ENCODE measurements at places on chromosomes 3 and 15. TPM values are rescaled to one million over a fixed set of nuclear protein-coding genes. Genes with fewer than 3 reads are reported as not detected.

Gene COL8A1
- 102 TPM for total RNA-seq

Gene STAG1
- total RNA-seq = 24.6 TPM

Gene GNB4
- total RNA-seq = 46.2 TPM

Gene SMCO1
- total RNA-seq = not detected

DNA sequence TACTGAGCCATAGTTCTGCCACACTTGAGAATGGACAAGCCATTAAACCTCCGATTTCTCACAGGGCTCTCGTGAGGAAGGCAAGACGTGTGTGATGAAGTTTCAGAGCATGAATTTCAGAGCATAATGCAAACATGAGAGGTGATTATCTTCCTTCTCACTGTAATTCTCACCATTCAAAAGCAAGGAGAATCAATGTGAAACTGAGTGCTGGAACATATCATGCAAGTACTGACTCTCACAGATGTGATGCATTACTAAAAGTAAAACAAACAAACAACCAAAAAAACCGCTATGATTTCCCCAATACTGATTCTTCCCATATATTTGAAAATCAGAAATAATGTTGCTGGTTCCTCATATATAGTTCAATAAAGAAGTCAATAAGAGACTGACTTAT lies 23.7 kb downstream of the P3H2 start:
- DNase-seq = no peak

DNA sequence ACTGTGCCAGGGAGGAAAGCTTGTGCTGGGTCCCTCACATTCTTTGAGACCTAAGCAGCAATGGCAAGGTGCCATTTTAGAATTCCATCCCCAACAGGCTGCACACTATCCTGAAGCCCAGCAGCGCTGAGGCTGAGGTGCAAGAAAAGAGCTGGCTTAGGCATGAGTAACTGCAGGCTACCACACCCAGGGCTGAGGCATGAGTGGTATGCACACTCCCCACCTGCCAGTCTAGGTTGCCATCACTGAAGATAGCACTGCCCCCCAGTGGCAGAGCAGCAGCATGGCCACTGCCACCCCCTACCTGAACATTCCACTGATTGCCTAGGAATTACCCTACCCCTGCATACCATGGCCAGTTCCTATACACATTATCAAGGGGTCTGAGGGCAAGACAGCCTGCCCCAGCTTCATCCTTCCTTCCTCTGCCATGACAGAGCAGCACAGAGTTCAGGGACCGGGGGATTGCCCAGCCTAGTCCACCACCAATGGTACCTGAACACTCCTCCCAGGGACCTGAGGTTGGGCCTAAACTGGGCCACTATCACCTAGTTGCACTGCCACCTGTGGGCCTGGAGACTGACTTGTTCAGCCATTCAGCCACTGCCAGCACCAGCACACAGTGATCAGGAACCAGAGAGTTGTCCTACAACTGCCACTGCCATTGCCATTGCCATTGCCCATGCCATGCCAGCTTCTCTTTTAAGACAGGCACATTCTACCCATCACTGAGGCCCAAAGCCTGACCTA lies 129.8 kb downstream of the SATB1 start:
- DNase-seq = peak; percentile 78

DNA sequence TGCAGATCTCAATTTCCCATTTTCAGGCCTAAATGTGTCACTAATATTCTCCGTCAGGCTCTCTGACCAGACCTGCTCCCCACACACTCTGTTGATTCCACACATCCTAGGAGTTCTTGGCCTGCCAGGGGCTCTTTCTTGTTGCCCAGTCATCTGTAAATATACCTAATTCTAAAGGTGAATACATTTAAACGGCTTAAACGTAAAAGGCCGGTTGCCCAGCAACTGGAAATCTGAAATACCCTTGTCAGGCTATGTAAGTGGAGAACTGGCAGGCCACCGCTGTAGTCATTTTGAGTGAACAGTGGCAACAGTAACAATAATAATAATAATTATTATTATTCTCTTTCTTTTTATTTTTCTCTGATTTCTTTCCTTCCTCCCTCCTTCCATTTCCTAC lies 302.7 kb downstream of the AGBL1 start:
- DNase-seq = no peak

- DNase-seq = no peak
Measured at GRCh38 chr3:169148448-169149348, 514.8 kb downstream of the MECOM start.

DNA sequence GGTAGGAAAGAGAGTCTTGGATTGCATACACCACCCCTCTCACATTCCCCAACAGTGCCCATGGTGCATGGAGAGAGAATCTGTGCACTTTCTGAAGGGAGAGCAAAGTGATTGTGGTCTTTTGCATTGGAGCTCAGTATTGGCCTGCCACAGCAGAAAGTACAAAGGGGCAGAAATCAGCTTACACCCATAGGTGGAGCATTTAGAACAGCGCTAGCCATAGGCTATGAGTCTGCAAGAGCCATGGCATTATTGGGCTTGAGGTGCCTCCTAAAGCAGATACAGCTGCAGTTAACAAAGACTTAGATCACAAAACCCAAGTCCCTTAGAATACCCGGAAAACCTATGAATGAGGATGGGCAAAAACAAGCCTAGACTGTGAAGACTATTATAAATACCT lies 21.8 kb downstream of the SI start:
- DNase-seq = no peak

DNA sequence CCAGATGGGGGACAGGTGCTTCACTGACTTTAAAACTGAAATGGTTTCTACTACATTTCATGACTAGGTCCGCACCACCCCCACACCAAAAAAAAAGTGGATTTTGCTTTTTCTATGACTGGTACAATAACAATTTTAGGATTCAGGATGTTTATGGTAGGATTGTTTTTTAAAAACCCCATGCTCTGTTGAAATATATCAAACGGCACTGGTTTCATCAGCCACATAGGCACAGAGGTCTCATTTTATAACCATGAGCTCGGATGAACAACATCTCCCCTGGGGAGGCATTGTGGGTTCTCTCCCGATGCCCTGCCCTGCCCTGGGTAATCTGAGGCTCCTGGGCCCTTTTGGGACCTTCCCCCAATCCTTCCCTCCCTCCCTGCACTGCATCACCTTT lies 202.7 kb upstream of the KBTBD8 start:
- peak; percentile 19 for DNase-seq

DNA sequence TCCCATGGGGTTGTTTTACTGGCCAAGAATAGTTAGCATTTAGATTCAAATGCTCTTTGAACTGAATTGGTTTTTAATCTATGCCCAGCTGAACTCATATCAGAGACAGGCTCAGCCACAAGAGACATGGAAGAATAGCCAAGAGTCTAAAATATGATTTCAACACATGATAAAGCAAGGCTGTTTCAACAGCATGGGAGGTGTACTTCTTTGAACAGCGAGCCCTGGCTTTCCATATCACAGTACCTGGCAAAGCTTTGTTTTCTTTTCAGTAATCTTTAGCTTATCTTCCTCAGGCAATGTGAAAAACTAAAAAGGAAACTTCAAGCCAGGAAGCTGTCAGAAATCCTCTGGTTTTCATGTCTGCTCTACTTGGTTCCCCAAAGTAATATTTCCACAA lies 413.6 kb upstream of the ADAMTS9 start:
- DNase-seq = no peak

GRCh38 chr15:29835301-29835700 lies 13.0 kb upstream of the TJP1 start:
- no peak for DNase-seq

DNA sequence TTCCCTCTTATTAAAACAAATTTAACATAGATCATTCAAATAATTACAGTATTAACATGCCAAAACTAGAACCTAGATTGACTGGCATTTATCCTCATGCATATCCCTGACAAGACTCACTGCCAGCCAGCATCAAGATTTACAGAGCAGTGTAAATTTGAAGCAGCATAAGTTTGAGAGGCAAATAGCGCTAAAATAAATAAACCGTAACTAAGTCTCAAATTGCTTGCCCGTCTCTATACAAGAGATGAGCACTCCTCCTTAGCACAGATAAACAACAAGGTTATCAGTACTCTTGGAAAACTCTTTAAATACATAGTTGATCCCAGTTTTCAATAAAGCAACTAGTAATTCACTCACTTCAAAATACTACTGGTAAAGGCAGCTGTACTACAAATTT lies 29.6 kb downstream of the MSL2 start:
- DNase-seq = no peak

- DNase-seq = peak; percentile 67
Measured at GRCh38 chr15:52523192-52523591, 5.5 kb downstream of the MYO5A start.

DNA sequence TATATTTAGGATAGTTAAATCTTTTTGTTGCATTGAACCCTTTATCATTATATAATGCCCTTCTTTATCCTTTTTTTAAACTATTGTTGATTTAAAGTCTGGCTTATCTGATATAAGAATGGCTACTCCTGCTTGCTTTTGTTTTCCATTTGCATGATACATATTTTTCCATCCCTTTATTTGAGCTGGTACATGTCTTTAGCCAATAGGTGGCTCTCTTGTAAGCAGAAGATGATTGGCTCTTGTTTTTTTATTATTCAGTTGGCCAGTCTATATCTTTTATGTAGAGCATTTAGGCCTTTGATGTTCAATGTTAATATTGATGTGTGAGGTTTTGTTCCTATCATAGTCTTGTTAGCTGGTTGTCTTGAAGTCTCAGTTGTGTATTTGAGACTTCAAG lies 99.5 kb upstream of the MCTP2 start:
- no peak for DNase-seq

DNA sequence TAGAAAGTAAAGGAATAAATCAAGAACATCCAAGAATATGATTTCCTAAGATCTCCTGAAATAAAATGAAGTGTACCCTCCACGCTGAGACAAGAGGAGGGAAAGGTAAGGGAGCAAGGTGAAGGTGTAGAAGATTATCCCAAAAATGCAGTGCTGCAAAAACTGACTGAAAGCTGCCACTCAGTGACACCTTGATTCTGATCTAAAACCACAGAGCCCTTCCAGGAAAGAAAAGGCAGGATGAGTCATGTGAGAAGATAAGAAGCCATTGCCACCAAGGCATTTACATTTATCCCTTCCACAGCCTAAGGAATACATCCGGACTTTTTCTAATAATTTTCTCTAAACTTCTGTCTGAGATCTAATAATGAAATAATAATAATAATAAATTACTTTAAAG lies 49.9 kb downstream of the IGSF11 start:
- DNase-seq = no peak

DNA sequence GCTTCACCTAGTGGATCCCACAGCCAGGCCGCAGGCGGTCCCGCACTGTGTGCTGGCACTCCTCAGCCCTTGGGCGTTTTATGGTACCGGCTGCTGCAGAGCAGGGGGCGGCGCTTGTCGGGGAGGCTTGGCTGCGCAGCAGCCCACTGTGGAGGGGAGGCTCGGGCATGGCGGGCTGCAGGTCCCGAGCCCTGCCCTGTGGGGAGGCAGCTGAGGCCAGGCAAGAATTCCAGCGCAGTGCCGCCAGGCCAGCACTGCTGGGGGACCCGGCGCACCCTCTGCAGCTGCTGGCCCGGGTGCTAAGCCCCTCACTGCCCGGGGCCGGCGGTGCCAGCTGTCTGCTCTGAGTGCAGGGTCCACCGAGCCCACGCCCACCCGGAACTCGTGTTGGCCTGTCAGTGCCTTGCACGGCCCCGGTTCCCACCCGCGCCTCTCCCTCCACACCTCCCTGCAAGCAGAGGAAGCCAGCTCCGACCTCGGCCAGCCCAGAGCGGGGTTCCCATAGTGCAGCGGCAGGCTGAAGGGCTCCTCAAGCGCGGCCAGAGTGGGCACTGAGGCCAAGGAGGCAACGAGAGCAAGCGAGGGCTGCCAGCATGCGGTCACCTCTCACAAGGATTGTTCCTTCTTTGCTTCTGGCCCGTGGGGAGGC lies 435.0 kb upstream of the ATP10A start:
- no peak for DNase-seq

- DNase-seq = peak; percentile 43
Measured at GRCh38 chr3:85576091-85576690, 617.4 kb downstream of the CADM2 start.

DNA sequence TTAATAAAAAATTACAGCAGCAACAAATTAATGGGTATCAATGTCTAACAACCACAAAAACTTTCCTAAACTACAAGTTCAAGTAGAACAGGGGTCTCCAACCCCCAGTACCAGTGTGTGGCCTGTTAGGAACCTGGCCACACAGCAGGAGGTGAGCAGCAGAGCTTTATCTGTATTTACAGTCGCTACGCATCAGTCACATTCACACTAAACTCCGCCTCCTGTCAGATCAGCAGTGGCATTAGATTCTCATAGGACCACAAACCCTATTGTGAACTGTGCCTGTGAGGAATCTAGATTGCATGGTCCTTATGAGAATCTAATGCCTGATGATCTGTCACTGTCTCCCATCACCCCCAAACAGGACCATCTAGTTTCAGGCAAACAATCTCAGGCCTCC lies 18.5 kb upstream of the LIPC start:
- DNase-seq = no peak

GRCh38 chr3:190694335-190695001 lies 168.0 kb downstream of the GMNC start:
- DNase-seq = no peak

DNA sequence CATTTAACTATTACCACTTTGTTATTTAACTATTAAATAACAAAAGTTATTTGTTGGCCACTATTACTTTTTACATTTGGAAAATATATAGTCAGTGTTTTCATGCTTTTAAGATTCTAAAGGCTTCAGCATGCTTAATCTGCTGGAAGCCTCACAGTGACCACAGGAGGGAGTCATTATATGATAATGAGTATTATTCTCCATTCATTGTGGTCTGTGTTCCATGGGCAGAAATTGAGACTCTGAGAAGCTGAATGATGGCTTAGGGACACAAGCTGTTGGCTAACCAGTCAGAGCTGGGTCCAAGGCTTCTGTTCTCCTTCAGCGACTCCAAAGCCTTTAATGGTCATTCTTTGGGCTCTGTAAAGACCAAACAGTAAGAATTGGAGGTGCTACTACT lies 64.7 kb downstream of the BFSP2 start:
- peak; percentile 63 for DNase-seq

DNA sequence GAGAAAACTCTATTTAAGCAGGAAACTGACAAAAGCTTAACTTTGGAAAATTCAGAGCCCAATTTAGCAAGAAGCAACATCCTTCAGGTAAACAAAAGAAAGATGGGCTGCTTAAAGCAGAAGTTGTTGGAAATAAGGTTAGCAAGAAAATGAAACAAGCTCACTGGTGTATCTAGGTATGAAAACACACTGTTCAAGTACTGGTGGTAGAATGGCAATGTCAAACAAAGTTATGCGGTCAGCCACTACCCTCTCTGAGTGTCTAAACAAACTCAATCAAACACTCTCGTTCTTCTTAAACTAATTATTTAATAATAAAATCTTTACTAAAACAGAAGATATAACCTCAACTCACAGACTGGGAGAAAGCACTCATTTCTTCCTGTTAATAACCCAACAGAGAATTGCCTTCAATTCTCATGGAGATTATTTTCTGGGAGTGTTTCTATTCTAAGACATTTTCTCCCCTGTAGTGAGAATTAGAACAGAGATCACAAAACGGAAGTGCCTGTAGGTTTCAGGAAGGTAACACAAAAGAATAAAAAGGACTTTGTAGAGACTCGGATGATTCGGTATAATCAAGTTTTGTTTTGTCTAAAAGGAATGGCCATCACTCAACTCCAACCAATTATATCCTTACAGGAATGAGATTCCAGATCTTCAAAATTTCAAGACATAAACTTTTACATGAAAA lies 28.9 kb downstream of the PRICKLE2 start:
- DNase-seq = no peak

All from LHCN-M2 (cell line).